Right ventricle myocardium superior (tissue), 1 donor: ENCODE measurements at places on chromosomes 11 and 22.

- no peak for DNase-seq
Observed at GRCh38 chr11:83127310-83127637, 29.7 kb upstream of the PCF11 start.

- peak; percentile 61 for DNase-seq
Observed at GRCh38 chr11:47387944-47388696, 9.8 kb upstream of the SPI1 start.

- no peak for DNase-seq
Observed at GRCh38 chr11:122727101-122727929, 71.8 kb downstream of the UBASH3B start.

DNA sequence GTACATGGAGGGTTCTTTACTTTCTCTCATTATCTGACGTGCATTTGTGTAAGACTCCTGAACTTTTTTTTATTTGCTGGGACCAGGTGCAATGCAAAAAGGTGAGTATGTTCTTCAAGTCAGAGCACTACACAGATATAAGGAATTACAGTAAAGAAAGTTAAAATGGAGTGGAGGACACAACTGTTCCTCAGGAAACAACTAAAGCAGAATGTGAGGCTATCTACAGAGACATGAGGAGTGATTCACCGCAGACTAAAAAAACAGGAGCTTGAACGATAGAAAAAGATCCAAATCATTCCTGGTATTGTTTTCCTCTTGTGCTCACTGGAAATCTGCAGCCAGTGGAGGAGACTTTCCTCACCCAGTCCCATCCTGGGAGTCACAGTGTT lies 106.2 kb downstream of the ABTB2 start:
- no peak for DNase-seq

DNA sequence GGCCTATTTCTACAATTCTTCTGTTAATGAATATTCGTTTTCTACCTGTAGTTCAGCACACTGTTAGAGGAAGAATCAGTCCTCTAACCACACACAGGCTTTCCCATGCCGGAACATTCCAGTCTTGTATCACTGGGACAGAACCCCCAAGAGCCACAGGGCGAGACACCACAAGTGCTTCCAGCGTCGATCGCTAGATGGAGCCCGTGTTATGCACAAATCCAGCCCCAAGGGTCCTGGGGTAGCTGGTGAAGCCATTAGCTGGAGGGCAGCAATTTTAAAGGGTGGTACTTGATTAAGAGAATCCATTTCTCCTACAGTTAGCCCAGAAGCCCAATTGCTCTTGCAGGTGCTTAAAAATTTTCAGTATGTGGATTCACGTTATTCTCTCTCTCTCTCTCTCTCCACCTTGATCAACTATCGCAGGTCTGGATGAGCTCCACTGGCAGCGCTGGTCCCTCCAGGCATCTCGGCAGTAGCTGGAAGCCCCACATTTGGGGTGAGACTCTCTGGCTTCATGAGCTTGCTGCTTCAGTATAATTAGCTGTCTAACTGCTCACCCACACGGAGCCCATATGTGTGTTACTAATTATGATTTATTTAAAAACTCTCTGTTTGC lies 148.2 kb upstream of the SNX19 start:
- DNase-seq = peak; percentile 63

DNA sequence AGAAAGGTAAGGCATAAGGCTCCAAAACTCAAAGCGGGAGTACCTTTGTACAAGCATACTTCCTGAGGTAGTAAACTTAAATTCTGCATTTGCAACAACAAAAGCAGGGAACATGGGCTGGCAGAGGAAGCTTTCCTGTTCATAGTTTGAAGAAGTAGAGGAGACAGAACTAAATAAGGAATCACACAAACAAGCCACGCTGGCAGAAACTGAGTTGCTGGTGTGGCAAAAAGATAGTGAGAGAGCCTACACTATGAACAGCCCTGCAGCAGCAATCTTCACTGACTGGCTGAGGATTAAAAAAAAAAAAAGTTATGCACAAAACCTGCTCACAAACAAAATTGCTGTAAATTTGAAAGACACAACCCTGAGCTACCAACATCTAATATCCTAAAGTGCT lies 46.5 kb downstream of the FCHSD2 start:
- DNase-seq = peak; percentile 49

DNA sequence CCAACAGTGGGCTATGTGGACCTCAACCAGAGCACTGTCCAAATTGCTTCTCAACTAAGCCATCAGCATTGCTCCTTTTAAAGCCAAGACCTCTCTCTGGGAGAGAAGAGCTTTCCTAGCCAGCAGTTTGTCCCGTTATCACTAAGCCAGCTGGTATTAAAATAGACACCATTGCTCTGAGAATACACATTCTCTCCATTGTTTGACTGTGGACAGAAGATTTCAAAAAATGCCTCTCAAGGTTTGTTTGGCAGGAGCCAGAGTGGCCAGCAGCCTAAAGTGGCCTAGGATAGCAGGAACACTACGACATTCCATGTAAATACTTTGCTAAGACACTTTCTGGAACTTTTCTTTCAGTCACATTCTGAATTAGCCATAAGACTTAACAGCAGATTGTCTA lies 41.3 kb downstream of the EIF4ENIF1 start:
- DNase-seq = no peak

DNA sequence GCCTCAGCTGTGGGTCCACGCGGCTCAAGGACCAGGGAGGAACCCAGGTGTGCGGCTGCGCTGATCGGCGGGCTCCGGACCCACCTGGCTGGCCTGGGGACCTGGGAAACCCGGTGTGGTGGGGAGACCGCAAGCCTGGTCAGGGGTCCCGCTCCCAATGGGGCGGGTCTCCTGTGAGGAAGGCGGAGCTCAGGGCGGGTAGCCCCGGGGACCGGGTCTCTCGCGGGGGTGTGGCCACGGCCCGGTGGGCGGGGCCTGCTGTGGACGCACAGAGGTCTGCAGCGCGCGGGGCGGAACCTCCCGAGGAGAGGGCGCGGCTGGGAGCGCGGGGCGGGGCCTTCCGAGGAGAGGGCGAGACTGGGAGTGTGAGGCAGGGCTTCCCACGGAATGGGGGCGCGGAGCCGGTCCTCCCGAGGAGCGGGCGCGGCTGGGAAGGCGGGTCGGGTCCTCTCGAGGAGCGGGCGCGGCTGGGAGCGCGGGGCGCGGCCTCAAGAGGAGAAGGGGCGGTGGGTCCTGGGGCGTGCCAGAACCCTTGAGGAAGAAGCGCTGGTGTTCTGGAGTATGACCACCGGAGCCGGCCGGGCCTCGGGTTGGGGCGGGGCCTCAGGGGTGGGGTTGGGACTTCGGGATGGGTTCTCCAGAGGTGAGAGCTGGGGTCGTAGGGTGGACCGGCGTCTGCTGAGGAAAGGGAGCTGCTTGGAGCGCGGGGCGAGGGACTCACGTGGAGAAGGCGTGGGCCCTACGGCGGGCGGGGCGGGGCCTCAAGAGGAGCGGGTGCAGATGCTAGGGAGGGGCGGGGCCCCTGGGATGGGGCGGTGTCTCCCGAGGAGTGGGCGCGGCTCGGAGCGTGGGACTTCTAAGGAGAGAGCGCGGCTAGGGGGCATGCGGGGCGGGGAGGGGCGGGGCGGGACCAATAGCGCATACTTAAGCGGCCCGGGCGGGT lies 20.8 kb downstream of the DGCR6L start:
- DNase-seq = peak; percentile 93

DNA sequence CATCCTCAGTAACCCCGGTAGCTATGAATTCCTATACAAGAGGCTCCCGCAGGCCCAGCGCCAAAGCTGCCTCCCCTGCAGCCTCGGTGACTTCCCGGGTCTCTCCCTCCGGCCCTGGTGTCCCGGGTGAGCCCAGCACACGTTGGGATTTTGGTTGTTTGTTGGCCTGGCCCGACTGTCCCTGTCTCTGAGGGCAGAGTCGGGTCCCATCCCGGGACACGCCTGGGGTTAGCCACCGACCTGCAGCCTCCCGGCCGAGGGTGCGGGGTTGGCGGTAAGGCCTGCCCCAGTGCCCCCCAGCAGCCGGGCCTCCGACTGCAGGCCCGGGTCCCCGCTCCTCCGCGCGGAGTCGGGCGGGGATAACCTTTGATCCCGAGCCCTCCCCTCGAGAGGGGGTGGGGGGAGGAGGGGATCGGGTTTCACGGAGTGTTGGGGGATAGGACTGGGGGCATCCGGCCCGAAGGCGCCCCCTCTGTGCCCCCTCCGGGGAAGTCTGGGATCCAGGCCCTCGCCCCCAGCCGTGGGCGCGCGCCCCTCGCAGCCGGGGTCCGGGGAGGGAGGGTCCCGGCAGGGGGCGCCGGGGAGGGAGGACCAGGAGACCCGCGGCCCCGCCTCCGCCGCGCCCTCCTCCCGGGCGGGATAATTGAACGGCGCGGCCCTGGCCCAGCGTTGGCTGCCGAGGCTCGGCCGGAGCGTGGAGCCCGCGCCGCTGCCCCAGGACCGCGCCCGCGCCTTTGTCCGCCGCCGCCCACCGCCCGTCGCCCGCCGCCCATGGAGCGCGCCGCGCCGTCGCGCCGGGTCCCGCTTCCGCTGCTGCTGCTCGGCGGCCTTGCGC lies at the start of gene FBLN1:
FBLN1 (plus strand) TSS at position 669 of the 835 bp plus-strand sequence; CDS start at position 772, 103 bp downstream.
- DNase-seq = peak; percentile 74

DNA sequence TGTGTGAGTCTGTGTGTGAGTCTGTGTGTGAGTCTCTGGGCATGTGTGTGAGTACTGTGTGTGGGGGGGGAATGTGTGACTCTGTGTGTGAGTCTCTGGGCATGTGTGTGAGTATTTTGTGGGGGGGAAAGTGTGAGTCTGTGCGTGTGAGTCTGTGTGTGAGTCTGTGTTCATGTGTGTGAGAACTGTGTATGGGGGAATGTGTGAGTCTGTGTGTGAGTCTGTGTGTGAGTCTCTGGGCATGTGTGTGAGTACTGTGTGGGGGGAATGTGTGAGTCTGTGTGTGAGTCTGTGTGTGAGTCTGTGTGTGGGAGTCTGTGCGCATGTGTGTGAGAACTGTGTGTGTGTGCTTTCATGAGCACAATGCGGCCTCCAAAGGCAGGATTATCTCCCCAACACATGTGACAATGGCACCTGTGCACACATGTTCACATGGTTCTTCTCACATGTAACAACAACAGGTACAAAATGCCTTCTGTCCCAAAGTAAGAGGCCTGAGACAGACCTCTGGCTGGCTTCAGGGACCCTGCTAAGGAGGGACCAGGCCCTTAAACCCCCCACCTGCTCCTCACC lies 1.6 kb downstream of the CD5 start:
- DNase-seq = no peak

DNA sequence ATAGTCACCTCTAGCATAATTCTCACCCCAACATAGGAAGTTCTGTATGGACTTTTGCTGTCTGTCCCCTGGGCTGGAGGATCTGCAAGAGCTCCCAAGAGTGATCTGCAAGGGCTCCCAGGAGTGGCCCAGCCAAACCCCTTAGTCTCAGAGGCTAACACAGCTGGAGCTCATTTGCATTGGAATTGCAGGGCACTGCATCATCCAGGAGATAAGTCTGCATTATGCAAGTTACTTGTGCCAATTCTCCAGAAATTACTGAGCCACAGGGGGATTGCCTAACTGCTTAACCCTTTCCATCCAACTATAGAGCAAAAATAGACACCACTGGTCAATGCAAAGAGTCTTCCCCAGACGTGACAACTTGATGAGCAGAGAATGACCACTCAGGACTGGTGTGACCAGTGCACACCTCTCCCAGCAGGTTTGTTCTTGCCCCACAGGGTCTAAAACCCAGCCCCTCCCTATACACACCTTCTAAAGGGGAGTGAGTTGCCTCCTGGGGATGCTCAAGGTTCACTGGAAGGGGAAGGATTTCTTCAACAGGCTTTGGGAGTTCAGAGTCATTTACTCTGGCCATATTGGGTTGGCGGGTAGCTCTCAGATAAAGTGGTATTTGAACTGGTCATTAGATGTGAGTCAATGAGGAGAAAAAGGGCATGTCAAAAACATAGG lies 38.4 kb downstream of the POU2AF3 start:
- no peak for DNase-seq

- DNase-seq = no peak
Observed at GRCh38 chr11:72244361-72245262, 636 bp upstream of the PHOX2A start.
